ENCODE measurements at places on chromosomes 3 and 15.

DNA sequence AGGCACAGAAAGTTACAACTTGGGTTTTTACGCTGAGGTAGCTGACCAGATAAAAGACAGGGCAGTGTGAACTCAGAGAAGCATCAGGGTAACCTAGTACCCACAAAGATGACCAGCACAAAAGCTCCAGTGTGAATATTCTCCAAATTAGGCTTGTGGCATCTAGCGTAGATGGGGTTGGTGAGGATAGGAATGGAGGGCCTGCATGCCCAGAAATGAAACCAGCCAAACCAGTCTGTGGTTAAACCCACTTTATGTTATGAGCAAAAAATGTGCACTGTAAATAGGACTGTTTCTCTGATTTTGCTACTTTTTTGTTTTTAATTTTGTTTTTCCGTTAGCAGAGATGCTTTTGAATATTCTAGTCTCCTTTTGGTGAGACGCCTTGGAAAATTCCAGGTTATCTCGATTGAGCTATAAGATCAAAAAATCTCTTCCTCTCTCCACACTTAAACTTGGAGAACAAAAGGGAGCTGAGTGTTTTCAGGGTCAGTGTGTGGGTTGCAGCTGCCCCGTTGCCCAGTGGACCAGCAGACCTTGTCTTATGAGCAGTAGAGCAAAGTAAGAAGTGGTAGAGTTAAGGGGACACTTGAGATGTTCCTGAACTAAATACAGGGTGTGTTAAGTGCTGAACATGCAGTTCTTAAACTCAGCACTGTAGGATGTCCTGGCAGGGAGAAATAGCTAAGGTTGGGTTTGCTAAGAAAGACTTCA lies 132.9 kb downstream of the C3orf38 start:
- no peak for DNase-seq

DNA sequence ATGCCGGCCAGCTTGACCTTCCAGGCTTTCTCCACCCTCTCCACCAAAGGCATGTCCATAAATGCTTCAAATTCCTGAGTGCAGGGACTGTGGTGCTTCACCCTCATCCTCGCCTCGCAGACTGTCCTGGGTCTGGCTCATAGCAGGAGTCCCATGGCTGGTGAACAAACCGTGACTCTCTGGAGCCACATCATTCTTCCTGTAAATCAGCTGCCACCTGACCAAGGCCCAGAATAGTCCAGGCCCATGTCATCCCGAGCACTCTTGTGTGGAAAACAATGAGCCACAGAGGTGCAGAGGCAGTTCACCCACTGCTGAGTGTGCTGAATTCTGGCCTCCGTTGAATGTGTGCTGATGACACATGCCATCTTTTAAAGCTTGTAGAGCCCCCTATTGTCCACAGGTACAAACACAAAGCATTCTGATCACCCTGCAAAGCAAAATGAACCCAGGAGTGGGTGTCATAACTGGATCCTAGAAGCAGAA lies 68.6 kb downstream of the ABHD5 start:
- DNase-seq = no peak

DNA sequence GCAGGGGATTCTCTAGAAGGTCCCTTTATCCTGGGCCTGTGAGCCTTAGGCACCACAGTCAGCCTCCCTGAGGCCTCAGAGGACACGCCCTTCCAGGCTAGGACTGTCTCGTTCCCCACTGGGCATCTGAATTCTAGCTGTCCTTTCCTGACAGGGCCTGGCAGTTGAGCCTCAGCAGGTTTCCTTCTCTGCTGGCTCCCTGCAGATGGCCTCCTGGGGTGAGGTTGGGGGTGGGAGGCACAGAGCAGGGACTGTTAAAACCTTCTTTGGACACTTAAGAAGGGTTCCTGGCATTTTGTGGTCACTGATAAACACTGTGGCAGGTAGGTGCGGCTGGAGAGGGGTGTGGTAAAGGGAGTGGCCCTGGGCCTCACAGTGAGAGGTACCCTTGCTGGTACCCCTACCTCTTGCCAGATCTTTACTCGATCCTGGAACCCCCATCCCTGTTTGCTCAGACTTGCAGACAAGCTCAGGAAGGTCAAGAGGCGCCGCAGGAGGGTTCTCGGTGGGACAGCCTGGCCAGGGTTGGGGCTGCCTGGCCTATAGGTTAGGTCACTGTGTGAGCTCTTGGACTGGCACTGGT lies 8.5 kb downstream of the CLK3 start:
- DNase-seq = no peak

- DNase-seq = no peak
Observed at GRCh38 chr3:172033396-172033795, 6.0 kb upstream of the FNDC3B start.

DNA sequence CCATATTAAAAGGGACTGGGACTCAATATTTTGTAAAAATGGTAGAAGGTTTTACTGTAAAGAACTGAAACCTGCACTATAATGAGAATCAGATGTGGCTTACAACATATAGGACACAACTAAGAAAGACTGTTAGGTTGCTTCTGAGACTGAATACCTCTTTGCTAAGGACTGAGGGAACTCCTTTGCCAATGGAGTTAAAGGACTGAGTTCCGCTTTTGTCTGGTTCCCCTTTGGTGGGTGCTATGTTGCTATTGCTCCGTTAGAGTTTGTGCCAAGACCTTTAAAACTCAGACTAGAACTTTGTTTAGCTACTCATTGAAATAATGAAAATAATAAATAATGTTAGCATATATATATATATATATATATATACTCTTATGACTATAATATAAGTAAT lies 147.8 kb upstream of the KCNMB2 start:
- no peak for DNase-seq

GRCh38 chr3:124664804-124665203 lies 65.4 kb upstream of the UMPS start:
- no peak for DNase-seq

- DNase-seq = peak; percentile 11
Observed at GRCh38 chr3:121916189-121916588, 22.0 kb downstream of the SLC15A2 start.

GRCh38 chr3:60386306-60386705 lies 864.9 kb downstream of the FHIT start:
- no peak for DNase-seq

DNA sequence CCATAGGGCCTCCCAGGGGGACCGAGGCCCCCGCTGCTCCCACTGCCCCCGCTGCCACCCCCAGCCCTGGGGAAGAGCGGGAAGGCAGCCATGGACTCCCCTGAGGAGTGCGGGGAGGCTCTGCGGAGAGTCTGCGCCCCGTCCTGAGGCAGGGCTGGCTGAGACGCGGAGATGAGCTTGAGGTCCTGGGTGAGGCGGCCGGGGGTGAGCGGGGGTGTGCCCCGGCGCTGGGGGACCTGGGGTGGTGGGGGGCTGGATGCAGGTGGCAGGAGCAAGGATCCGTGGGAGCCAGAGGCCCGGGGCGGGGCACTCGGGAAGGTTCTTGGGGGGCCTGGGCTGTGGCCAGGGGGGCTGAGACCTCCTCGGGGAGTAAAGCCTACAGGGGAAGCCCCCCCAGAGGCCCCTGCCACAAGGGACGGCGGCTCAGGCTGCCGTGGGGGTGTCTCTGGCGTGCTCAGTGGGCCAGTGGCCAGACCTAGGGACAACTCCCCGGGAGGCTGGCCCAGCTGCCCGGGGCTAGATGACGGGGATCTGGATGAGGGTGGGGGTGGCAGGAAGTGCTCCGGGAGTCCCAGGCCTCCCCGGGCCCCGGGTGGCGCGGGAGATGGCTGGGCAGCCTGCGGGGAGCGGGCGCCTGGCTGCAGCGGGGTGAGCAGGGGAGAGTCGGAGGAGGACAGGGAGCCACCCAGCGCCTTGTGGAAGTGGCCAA lies 45.9 kb downstream of the HCN4 start:
- no peak for DNase-seq

- no peak for DNase-seq
Observed at GRCh38 chr3:148254402-148254801, 443.3 kb upstream of the AGTR1 start.

DNA sequence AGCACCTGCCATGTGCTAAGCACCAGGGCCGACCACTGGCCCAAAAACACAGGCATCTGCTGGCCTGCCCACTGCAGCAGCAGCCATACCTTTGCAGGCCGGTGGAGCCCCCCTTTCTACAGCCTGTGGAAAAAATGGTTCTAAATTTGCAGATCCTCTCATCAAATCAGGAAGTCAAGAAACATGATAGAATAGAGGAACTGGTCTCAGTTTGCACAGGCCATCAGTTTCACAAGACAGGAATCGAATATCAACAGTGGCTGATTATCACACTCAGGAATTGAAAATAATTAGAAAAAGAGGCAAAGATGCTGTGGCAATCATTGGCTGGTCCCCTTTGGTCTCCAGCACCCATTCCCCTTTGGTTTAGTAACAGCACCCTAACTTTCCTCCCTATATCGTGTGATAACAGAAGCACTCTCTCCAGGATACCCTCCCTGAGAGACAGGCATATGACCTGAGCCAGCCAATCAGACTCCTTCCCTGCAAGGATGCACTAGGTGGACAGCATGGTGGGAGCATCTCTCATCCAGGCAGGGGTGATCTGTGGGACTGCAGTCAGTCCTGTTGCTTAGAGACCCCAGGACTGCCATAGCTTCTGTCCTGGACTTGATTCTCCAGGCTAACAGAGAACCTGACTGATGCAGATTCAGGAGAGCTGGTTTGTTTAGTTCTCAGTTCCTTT lies 3.5 kb upstream of the PAK6 start:
- DNase-seq = no peak
